ENCODE measurements at places on chromosomes 4 and X. TPM values are rescaled to one million over a fixed set of nuclear protein-coding genes. Genes with fewer than 3 reads are reported as not detected.

Gene HSPA4L
- 5.5 TPM for total RNA-seq

Gene KIT
- total RNA-seq = 0.96 TPM

Gene RASGEF1B
- total RNA-seq = not detected

Gene TMPRSS11F
- 0.18 TPM for total RNA-seq

Gene FGD1
- 7.7 TPM for total RNA-seq

Gene STARD8
- total RNA-seq = 0.34 TPM

Gene RTL3
- not detected for total RNA-seq

Gene BEX2
- total RNA-seq = 3.7 TPM

Gene CTBP1
- total RNA-seq = 88.6 TPM

Gene SMR3B
- not detected for total RNA-seq

Gene PRICKLE3
- total RNA-seq = 21.1 TPM

Gene DUX4
- not detected for total RNA-seq

Gene SHOX
- not detected for total RNA-seq

Gene CLDN34
- not detected for total RNA-seq

Gene POF1B
- 0.21 TPM for total RNA-seq

Gene ATP1B4
- total RNA-seq = not detected

Gene EGFL6
- total RNA-seq = not detected

Gene CTAG1B
- not detected for total RNA-seq

Gene USP26
- not detected for total RNA-seq

Gene SLC4A4
- 0.16 TPM for total RNA-seq

Gene ARHGAP4
- 17.5 TPM for total RNA-seq

Gene SLC9B1
- 1.3 TPM for total RNA-seq

Gene TLL1
- not detected for total RNA-seq

Gene CSAG1
- 82.0 TPM for total RNA-seq

Gene MAGEB4
- total RNA-seq = not detected

Gene LAS1L
- total RNA-seq = 33.0 TPM

Gene RHOXF2B
- total RNA-seq = not detected

Gene TAF7L
- total RNA-seq = 1.1 TPM

Gene C4orf51
- total RNA-seq = not detected

Gene ADGRG4
- not detected for total RNA-seq

Gene ZNF157
- not detected for total RNA-seq

Gene ODAM
- not detected for total RNA-seq

Gene NOX1
- total RNA-seq = not detected

Gene FAM149A
- 10.1 TPM for total RNA-seq

Gene LARP1B
- 11.7 TPM for total RNA-seq

Gene TSPAN6
- 54.1 TPM for total RNA-seq

Gene OTUD6A
- not detected for total RNA-seq

Gene RAB9B
- 1.4 TPM for total RNA-seq

All from SK-MEL-5 (cell line).